ENCODE measurements at places on chromosomes 2 and 18.

GRCh38 chr2:151655663-151656398 is 78.4 kb downstream of the NEB start:
- no peak for DNase-seq

- DNase-seq = no peak
Observed at GRCh38 chr2:120257522-120257921, 4.9 kb downstream of the RALB start.

DNA sequence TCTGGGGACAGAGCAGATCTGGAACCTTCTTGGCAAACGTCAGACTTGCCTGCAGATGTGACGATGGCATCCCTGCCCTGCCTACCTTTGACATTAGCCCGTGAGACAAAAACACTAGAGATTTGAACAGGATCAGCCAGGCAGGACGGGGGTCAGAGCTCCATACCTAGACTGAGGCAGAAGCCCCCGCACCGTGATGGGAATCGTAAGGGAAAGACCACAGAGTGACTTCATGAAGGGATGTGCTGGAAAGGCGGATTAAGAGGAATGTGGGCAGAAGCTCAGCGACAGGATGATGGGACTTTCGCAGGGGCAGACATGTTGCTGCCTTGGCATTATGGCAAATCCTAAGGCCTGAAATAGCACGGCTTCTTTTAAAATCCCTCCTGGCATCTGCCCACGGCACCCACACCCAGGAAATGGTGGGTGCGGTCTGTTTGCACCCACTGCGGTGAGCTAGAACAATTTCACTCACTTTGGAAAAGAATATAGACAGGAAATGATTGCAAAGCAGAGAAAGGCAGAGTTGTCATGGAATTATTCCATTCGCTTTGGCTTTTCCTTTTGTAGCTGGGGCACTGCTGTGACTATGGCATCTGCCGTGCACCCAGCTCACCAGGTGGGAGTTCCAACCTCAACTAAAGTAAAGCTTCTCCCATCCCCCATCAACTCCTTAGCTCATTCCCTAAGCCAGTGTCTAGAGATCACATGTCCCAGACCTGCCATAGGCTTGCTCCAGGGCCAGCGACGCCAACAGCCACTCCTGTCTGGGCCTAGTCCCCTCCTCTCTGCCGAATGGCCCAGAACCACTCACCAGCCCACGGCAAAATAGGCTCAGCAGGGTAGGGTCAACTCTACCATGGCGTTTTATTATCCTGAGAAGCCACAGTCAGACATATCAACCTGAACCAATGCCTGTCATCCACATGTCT is 112.7 kb upstream of the NPAS2 start:
- DNase-seq = no peak

DNA sequence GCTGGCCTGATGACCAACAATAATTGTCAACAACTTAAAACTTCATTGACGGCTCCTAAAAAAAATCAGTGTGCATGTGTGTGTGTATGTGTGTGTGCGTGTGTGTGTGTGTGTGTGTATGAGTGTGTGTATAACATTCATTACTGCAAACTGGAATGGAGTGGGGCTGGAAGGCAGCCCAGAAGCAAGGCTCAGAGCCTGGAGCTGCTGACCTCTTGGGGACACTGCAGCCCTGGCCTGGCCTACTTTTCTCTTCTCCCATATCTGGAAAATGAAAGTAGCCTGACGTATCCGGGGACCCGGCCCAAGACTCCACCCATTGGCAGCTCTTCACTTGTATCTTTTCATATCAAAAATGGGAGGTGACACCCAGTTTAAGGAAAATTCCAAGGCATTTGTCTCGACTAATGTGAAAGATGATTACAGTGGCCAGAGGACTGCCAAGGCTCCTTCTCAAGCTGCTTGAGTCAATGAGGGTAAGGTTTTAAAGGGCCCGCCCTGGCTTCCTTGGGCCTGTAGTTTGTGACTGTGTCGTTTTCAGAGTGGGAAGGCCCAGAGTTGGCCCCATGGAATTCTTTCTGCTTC is 72.4 kb upstream of the IL1R1 start:
- no peak for DNase-seq

DNA sequence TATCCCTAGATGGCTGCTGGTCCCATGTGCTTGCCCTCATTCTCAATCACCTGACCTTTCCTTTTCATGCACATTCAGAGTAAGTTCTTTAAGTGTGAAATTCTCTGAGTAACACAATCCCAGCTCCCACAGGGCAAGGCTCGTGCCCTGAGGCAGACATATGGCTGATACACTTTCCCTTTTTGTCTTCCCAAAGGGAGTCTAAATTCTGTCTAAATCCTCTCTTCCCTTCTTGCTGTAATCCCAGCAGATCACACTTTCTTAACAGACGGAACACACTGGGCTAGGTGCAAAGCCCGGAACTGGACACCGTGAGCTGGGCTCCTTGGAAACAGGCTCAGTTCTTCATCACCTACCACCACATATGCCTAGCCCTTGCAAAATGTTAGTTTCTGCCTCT is 147.6 kb downstream of the GALNT14 start:
- DNase-seq = no peak

- no peak for DNase-seq
Observed at GRCh38 chr2:111664275-111664850, 219.6 kb downstream of the ANAPC1 start.

DNA sequence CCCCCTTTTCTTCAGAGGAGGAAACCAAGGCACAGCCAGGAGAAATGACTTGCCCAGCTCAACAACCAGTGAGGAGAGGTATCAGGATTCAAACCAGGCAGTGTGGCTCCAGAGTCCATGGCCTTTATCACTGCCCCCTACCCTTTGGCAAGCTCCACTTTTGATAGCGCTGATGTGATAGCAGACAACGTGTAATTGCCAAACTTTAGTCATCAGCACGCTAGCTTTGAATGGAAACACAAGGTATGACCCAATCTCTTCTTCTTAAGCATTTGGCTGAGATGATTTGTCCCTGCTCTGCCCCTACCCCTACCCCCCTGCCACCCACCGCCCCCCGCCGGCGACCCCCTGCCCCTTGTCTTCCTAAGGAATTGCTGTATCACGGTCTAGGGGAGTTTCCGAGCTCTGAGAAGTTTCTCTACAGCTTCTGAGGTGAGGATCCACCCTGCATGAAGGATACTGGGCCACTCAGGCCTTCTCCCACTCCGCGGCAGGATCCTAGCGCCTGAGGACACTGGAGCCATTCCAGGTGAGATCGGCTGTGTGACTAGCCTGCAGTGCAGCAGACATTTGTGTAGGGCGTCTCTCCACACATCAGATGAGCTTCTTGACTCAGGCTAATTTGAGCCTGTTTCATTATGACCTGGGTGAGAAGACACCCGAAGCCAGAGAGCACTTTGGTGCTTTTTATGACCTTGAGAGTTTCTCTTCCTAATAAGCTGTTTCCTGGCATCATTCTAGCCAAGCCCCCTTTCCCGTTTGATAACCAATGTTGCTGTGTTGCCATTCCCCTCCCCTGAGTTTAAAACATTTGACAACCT is 75.1 kb upstream of the MAP4K4 start:
- no peak for DNase-seq
